T-helper 2 cell (primary cell): ENCODE measurements at places on chromosomes 16 and 17.
A peak's percentile ranks its signal among the peaks of the same experiment; 100 is the strongest.

- no peak for DNase-seq
Observed at GRCh38 chr17:4913994-4914393, 11.1 kb upstream of the CHRNE start.

GRCh38 chr16:31428279-31428597 lies at the start of gene COX6A2:
Gene COX6A2, minus strand, starts transcription at chr16:31428360. Its CDS starts 35 bp downstream, at chr16:31428325.
- no peak for DNase-seq

DNA sequence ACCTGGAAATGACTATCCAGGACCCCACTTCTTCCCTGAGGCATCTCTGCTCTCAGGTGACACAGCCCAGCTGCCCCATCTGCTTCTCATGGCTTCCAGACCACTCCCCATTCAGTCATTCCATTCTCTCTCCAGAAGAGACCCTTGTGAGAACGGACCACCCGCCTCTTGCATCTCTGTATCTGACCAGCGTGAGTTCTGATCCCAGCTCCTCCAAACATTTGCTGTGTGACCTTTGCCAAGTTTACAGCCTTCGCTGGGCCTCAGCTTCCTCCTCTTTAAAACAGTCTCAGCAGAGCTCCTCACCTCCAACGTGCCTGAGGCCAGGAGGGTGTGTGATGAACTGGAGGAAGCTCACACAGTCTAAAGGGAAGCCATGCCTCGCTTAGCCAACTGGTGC lies 39.6 kb downstream of the C16orf82 start:
- no peak for DNase-seq

- DNase-seq: no peak
Observed at GRCh38 chr17:47119746-47120520, 69.2 kb downstream of the CDC27 start.

- no peak for DNase-seq
Observed at GRCh38 chr17:51118330-51119195, 2.1 kb downstream of the SPAG9 start.

- peak; percentile 33 for DNase-seq
Observed at GRCh38 chr16:89052890-89053724, 40.5 kb upstream of the ACSF3 start.

GRCh38 chr16:88943741-88944140 lies 33.3 kb downstream of the CBFA2T3 start:
- no peak for DNase-seq

DNA sequence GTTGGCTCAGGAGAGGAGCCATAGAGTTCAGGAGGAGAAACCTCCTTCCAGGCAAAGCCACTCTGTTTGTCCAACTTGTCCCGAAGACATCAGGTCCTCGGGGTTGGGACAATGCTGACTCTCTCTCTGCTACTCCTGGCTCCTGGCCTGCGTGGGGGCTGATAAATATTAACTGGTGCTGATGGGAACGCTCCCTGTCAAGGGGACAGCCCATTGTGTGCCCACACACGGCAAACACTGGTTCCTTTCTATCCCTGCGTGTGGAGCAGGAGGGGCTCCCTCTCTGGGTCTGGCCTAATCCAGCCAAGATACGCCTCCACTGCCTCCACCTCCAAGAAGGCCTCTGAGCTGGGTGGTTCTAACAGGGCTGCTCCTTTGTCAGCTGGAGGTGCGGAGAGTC lies 4.4 kb downstream of the KIF19 start:
- DNase-seq: no peak
